ENCODE measurements at places on chromosomes 7 and 10.

GRCh38 chr7:91784469-91784868, 96.0 kb downstream of the MTERF1 start:
- peak; percentile 72 for DNase-seq

DNA sequence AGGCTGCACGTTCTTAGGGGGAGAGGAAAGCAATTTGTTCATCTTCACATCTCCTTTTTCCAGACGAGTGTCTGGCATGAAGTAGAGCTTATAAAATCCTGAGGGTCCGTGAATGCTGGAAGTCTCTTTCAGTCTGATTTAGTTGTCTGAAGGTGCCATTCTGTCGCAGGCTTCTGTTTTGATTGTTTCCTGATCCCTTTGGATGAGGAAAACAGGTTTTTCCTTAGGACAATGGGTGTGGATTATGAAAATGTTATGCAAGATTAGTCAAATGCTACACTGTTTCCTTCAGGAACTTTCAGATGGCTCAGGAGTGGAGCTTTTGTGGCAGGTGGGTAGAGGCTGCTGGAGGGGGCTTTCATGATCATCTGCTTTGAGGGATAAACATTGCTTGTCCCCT, at the start of gene ITPRID1:
Gene ITPRID1, plus strand, starts transcription at position 301 of the 400 bp plus-strand sequence. CDS start 38,935 bp downstream, outside the sequence.
- no peak for DNase-seq

- DNase-seq, result no peak
These were observed 139.0 kb downstream of the LRRN3 start for GRCh38 chr7:111229916-111230315.

DNA sequence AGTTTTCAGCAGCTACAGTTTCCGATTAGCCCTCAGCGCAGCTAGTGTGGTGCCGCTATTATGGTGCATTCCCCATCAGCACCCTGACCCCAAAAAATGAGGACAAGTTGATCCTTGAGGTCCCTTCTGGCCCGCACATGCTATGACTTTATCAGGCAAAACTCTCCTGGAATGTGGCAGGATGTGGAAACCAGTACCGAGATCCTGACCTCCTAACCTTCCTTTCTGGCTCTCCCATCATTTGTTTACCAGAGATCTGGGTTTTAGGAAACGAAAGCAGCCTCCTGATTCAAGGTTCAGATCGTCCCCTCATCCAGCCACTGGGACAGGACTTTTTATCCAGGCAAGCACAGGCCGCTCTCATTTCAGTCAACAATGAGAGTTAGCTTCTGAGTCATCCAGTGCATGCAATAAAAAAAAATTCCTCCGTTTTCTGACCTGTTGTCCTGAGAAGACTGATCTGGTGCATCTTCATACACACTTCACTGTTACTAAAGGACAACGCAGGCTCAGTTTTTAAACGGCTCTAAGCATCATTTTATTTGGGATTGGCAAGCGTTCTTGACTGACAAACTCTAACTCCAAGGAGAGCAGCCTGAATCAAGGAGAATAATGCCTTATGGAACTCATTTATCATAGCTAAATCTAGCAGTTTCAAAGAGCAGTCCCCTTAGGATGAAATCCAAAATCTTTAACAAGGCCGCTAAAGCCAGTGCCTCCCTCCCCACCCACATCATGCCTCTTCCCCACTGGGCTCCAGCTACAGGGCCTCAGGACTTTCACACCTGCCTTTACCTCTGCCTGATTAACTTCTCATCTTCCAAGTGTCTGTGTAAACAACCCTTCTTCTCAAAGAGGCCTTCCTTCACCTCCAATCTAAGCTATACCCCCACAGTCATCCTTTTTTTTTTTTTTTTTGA, 17.1 kb downstream of the PDLIM1 start:
- peak; percentile 83 for DNase-seq

DNA sequence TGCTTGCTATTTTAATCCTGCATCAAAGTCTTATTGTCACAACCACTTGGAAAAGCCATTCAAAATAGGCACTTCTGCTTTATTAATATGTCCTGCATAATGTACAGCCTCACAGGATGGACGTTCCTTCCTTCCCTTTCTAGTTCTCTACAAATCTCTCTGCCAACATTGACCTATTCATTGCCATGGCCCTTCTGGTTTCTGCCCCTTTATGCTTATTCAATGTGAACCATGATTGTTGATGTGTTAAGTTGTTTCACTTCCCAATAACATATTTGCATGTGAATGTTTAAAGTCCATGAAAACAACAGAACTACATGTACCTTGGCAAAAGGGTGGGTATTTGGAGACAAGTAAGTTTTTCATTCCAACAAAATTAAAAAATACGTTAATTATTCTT, 45.7 kb downstream of the COL28A1 start:
- DNase-seq, result no peak

All from LoVo (cell line).